ENCODE measurements at places on chromosomes 12 and 14.

DNA sequence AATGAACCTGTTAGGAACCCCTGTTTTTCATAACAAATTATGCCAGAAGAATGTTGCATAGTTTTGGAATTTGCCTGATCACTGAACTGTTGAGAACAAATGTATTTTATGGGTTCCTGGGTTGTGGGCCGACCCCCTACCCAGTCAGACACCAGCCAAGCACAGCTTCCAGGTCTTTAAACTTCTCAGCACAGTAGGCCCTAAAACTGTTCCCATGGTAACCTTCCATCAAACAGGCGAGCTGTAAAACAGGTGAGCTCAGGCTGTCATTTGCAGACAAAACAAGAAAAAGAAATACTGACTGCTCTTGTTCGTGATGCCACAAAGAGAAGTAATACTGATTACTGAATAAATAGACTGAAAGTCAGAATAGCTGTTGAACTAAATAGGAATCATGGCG is 147.0 kb downstream of the PTPRO start:
- DNase-seq, result no peak

- no peak for DNase-seq
Measured at GRCh38 chr12:113777751-113778150, 188.4 kb downstream of the RBM19 start.

DNA sequence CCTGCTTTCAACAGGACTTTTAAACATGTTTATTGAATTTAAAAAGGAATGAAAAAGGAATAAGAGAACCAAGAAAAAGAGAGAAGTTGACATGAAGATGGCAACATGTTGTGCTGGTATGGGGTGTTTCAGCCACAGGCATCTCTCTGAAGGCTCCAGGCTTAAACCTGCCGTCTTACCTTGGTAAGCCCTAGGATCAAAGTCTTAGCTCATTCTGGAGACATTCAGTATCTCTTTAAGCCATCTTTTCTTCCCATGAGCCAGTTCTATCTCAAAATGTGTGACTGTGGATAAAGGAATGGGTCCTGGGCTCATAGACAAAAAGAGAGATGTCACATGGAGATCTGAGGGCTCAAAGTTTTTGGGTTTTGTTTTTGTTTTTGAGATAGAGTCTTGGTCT is 1.6 kb upstream of the TFCP2 start:
- DNase-seq, result no peak

DNA sequence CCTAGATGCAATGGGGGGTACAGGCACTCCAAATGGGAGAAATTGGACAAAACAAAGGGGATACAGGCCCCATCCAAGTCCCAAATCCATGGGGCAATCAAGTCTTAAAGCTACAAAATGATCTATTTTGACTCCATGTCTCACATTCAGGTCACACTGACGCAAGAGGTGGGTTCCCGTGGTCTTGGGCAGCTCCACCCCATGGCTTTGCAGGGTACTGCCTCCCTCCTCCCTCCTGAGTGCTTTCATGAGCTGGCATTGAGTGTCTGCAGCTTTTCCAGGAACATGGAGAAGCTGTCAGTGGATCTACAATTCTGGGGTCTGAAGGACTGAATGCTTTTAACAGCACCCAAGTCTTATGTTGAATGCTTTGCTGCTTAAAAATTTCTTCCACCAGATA is 274.5 kb upstream of the LRIG3 start:
- DNase-seq, result no peak

- DNase-seq, result no peak
Measured at GRCh38 chr14:73937012-73937411, 12.9 kb downstream of the FAM161B start.

- no peak for DNase-seq
Measured at GRCh38 chr12:97481428-97481827, 18.8 kb downstream of the RMST start.

- no peak for DNase-seq
Measured at GRCh38 chr12:121822393-121823100, 18.7 kb downstream of the SETD1B start.

DNA sequence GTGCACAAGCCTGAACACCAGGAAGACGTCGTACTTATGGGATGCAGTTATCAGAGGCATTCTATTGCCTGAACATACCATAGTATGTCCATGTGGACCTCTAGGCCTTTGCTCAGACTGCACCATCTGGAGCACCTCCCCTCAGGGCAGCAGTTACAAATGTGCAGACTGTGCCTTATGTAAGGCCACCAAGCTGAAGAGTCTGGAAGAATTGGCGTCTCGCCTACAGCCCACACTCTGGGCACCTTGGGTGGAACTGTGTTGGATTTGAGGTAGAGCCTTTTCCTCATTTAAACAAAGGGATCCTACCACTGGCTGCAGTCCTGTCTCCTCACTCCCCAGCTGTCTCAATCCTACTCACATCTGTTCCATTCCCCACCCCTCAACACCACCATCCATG is 204.3 kb upstream of the FRMD6 start:
- no peak for DNase-seq

DNA sequence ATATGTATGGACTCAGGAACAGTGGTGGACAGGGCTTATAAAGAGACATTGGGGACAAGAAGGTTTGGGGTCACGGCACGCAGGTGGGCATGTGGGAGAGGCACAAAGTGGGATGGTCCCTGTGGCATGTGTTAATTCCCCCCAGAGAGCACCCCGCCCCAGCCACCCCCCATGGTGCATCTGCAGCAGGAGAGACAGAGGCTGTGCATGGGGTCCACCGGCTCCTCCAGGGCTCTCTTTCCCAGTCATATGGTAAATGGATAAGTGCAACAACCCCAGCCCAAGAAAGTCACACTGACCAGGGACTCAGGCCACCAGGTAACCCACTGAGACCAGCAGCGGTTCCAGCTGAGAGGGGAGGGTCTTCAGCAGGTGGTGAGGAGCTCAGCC is 242.1 kb downstream of the BCL11B start:
- no peak for DNase-seq

- DNase-seq, result no peak
Measured at GRCh38 chr12:23827353-23827752, 122.1 kb downstream of the SOX5 start.

- no peak for DNase-seq
Measured at GRCh38 chr12:107864235-107864634, 89.7 kb downstream of the ASCL4 start.

GRCh38 chr12:48542300-48542928 is 17.0 kb downstream of the OR8S1 start:
- DNase-seq, result peak; percentile 9

GRCh38 chr12:15982471-15982870 is 71.3 kb downstream of the DERA start:
- DNase-seq, result no peak

- no peak for DNase-seq
Measured at GRCh38 chr12:57476993-57477709, 2.5 kb downstream of the ARHGAP9 start.

- no peak for DNase-seq
Measured at GRCh38 chr12:83538361-83538965, 851.8 kb downstream of the TMTC2 start.

DNA sequence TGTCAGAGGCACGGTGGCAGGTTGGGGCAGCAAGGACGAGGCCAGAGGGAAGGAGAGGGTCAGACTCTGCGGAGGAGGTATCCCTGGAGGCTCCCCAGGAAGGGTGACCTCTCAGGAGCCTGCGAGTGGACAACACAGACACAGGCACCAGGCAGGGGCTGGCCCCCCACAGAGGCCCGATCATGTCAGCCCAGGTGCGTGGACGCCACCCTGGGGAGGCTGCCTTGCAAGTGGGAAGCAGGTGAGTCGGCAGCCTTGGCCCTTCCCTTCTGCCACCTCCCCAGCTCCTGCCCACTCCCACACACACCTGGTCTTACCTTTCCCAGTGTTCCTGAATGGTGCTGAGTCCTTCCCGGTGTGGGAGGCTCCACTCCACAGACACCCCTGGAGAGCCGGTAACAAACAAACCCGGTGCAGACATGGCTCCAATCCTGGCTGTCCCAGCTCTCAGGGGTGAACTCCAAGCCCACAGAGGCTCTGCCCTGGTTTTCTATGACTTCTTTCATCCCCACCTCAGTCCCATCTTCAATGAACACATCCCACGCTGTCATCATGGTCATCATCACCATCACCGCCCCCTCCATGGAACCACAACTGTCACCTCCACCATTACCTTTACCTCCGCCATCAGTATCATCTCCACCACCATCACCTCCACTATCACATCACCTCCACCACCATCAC is 5.2 kb downstream of the ZBTB42 start:
- no peak for DNase-seq

GRCh38 chr14:58637391-58638230 is at the start of gene DACT1:
TSS of gene DACT1 (plus strand) at chr14:58637962. CDS start at chr14:58638203, 241 bp downstream.
- DNase-seq, result peak; percentile 57

DNA sequence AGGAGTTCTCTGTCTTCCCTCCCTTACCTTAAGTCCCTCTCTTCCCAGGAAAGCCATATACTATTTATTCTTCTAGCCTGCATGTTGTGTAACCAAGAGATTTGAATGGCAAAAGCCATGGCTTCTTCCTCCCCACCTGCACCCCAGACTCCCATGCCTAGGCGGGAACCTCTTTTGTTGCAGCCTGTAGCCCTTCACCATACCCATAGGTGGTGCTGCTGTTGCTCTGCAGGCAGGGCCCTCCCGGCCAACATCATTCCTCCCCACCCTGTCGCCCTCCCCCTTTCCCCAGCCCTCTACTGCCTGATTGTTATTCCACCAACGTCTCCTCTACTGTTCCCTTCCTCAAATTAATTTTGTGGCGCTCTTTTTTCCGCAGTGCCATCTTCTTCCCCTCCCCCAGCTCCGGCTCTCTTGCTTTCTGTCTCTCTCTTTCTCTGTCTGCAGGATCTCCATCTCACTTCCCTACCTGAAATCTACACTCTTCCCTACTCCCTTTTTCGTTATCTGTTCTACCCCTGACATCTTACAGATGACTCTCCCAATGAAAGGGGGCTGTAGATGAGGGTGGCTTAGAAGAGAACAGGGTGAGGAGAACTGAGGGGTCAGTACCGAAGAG is 13.8 kb downstream of the NGDN start:
- DNase-seq, result no peak

GRCh38 chr12:96241846-96242256 is 47.7 kb downstream of the ELK3 start:
- peak; percentile 19 for DNase-seq

GRCh38 chr14:27253966-27254365 is 656.1 kb upstream of the NOVA1 start:
- no peak for DNase-seq

GRCh38 chr12:47400266-47400665 is 305.6 kb downstream of the RPAP3 start:
- no peak for DNase-seq

DNA sequence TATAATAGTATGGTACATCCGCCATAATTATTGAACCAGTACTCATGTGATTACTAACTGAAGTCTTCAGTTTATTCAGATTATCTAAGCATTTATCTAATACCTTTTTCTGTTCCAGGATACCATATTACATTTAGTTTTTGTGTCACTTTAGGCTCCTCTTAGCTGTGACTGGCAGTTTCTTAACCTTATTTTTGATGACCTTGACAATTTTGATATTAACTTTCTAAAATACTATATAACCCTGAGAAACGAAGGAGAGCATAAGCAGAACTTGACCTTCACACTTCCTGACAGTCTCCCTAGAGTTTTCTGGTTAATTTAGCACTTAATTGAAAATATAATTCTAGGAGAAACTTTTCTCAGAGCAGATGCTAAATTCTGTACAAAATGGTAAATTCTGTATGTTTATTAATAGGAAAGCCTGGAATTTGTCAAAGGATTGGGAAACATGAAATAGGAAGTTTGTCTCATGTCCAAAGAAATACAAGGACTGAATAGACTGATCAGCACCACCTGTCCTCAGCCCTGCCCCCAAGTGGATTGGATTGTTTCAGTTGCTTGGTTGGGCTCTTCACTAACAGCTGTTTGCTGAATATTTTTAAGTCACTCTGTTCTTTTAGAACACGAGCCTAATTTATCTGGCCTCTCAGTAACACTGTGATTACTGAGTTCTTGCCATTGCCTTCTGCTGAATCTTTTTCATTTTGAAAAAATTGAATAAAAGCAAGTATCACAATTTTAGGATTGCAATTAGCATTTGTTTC is 6.0 kb downstream of the BICDL1 start:
- no peak for DNase-seq

DNA sequence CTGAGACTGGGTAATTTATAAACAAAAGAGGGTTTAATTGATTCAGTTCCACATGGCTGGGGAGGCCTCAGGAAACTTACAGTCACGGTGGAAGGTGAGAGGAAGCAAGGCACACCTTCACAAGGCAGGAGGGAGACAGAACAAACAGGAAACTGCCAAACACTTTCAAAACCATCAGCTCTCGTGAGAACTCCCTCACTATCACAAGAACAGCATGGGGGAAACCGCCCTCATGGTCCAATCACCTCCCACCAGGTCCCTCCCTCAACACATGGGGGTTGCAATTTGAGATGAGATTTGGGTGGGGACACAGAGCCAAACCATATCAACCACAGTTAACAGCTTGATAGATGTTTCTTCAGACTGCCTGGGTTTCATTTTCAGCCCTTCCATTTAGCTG is 6.2 kb upstream of the GNPNAT1 start:
- no peak for DNase-seq

DNA sequence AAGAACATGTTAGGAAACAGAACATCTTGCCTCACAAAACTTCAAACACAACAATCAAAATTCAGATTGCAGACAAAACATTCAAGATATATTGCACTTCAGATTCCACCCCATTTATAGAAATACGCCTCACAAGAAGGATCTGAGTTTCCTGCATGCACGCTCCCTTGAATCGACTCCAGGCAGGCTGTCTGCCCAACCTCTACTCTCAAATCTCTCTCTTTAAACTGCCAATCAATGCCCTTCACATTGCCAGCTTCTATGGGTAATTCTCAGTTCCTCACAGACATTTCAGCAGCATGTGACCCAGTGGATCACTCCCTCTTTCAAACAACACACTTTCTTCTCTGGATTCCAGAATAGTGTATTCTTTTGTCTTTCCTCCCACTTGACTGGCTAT is 184.1 kb downstream of the PRKD1 start:
- no peak for DNase-seq

- no peak for DNase-seq
Measured at GRCh38 chr14:89906000-89906399, 48.5 kb downstream of the EFCAB11 start.

- no peak for DNase-seq
Measured at GRCh38 chr14:49598189-49598484, 603 bp upstream of the LRR1 start.

GRCh38 chr14:71538938-71539649 is 393.1 kb upstream of the RGS6 start:
- no peak for DNase-seq

DNA sequence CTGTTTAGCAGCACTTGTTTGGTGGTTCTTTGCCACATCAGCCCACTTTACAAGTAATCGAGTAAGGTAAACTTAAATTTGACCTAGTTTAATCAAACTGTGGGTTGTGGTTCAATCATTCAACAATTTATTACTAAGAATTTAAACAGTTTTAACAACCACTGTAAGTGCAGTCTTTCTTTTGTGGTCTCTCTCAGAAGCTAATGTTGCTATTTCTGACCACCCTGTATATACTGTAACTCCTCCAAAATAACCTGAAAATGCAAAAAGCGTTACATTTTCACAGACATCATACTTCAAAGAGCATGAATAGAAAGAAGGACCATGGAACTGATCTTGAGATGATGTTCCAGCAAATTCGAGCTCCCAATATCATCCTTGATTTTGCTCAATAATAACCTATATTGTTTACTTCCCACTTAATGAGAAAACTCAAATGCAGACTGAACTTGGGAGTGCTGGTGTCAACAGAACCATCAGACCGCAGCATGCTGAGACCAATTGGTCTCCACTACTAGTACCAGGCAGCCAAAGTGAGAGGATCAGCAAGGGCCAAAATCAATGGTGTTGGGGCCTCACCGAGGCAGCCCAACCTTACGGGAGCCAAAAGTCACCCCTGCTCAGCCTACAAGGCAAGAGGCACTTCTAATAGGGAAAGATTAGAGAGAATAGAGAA is 22.1 kb downstream of the IFNG-AS1 start:
- no peak for DNase-seq

- DNase-seq, result no peak
Measured at GRCh38 chr12:68378872-68379606, 46.9 kb upstream of the MDM1 start.
